ENCODE measurements at places on chromosomes 11 and 22.
A peak's percentile ranks its signal among the peaks of the same experiment; 100 is the strongest.

DNA sequence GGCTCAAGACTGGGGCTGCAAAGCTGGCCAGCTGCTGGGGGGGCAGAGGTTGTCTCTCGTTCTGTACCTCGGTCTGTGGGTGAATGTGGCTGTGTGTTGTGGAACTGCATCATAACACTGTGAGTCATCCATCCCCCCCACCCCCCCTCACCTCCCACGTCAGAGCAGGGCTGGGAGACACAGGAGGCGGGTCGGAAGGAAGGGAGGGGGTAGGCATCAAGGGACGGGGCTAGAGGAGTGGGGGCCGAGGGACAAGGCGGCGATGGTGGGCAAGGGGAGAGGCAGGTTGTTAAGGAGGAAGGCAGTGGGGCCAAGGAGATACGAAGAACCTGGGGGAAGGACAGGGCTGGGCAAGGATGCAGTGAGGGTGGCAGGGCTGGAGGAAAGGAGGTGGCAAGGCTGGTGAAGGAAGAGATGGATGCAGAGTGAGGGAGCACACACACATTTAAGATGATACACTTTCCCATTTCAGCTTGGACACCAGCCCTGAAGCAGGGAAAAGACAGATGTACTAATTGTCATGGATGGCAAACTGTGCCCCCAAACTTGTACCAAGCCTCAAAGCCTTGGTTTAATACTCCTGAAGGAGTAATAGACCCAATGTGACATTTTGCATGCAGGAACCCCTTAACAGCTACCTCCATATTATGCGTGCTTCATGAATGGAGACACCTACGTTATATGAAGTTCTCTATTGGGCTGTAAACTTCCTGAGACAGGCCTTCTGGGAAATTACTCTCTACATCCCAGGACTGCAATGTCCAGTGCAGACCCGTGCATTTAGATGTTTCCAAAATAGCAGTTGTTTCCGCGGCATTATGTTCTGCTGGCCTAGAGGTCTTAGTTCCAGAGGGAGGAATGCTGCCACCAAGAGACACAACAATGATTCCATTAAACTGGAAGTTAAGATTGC, at the start of gene YPEL4:
TSS of gene YPEL4 (minus strand) at position 87 of the 913 bp plus-strand sequence. CDS start 2,805 bp downstream, outside the sequence.
- DNase-seq, result peak; percentile 63

- DNase-seq, result no peak
These were observed 6.7 kb downstream of the HPX start for GRCh38 chr11:6433998-6434660.

DNA sequence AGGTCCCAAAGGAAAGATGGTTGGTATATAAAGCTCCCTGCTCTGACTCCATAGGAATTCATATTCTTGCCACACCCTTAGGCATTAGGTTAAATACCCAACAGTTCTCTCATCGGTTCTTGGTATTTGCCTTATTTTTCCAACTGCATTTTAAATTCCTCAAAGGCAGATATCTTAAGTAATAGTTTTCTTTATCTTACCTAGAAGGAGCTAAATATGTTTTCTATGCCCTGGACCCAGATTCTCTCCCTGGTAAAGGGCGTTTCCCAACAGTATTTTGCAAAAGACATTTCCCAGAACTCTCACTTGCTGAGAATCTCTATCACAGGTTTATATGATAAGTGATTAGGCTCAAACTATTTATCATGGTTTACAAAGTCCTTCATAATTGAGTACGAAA, 158.6 kb upstream of the BDNF start:
- DNase-seq, result no peak

DNA sequence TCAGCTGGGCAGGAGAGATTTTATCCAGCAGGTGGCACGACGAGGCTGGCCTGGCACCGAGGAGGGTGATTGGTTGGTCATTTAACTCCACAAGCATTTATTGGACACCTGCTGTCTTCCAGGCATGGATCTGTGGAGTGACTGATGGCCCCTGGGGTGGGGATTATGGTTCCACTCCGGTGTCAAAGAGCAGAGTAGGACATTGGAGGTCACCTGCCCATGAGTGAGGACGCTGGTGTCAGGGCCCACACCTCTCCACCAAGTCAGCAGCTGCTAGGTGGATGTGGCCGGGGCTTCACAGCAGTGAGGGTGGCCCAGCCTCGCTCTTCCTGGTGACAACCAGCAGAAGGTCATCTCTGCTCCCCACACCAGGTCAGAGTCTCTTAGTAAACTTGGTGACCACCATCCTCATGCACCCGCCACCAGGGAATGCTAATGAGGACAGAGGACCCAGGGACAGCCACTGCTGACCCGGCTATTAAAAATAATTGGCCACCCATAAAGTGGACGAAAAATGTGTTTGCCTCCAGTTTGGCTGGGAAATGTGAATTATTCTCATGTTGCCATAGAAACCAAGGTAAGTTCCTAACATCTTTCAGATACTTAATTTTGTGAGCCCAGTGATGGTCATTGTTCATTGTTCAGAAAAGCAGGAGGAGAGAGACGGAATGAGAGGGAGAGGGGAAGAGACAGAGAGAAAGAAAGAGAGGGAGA, 428.7 kb downstream of the TBC1D22A start:
- DNase-seq, result no peak

DNA sequence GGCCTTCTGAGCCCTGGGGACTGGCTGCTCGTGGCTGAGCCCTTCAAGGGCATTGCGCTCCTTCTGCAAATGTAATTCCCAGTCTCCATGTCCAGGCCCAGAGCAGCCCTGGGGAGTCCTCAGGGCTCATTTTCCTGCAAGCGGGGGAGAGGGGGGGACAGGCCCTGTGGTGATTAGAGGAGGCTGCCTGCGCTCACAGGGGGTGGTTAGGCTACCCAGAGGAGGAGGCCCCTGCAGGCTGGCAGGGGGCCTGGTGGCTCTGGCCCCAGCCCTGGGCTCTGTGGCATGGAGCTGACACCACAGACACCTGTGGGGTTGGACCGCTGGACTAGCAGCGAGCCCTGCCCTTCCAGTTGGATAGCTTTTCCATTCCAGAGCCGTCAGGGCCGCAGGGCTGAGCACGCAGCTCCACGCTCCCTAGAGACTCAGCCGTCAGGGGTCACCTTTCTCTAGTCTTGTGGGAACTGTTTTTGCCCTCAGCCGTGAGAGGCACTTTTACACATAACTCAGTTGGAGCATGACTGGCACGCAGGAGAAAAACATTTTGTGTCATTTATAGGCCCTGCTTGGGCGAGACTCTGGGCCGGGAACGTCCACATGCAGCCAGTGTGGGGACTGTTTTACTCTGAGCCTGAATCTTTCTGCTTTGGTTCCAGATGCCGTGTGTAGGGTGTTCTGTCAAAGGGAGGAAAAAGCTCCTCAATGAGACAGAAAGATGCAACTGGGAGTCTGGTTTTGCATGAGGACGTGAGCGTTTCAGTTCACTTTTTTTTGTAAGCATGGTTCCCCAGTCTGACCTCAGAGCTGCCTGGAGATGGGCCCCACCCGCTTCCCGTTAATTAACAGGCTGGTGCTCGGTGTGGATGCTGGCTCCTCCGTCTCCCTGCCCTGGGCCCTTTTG, 58.1 kb downstream of the LRP5 start:
- peak; percentile 83 for DNase-seq

DNA sequence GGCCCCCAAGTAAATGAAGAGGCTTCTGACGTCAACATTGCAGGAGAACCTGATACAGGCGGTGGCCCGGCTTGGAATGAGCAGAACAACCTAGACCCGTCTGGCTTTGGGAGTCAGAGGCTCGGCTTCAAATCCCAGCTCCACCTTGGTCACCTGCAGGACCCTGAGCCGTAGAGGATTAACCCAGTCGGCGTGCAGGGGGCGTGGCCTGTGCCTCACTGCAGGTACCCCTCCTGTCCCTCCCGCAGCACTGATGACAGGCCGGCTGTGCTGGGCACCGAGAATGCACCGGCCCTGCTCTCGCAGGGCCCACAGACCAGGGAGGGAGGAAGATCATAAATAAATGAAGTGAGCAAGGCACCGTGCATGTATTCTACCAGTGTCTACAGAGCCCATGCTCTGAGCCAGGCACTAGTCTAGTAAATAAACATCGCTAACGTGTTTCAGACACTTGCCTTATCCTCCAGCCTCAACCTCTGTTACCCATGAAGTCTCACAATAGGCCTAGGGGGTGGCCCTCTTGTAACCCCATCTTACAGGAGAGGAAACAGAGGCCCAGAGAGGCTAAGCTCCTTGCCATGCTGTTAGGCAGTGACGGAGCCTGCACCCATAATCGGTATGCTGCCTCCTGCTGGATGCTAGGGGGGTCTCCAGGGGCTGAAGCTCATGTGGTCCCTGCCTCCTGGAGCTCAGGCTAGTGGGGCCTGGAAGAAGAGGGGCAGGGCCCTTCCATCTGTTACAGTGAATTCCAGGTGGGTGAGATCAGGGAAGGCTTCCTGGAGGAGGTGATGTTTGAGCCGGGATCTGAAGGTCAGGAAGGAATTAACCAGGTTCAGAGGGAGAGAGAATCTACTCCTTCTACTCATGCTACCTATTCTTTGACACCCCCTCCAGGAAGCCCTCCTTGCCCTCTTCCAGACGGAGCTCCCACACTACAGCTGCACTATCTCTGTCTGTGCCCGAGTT, 53.4 kb downstream of the RTL6 start:
- DNase-seq, result no peak

- DNase-seq, result no peak
These were observed 10.4 kb upstream of the SAMM50 start for GRCh38 chr22:43944670-43945430.

- DNase-seq, result no peak
These were observed 22.1 kb upstream of the BDNF start for GRCh38 chr11:27722117-27722952.

GRCh38 chr22:24398409-24398808, 29.0 kb upstream of the ADORA2A start:
- no peak for DNase-seq

DNA sequence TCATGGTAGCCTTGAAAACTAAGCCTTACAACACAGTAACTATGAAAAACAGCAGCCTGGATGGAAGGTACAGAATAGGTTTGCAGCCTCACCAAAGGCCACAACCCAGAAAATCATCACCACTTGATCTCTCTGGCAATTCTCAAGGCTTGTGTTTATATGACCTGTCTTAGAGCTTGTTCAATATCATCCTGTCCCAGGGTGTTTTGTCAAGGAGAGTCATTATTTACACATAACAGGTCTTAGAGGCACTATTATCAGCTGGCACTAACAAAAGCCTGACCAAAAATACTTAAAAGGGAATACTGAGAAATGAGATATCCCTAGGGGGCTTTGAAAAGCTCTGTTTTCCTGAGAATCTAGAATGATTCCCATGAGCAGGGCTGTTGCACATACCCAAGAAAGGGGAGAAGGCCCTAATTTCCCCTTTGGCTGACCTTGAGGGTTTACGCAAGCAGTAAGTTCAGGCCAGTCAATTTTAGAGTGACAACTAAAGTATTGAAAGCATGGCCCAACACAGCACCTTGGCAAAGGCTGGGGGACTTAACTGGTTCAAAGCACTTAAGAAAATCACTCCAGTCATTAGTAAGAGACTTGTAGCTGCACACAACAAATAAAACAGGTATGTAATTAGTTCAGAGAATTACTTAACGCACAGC, 7.9 kb downstream of the SC5D start:
- DNase-seq, result no peak

GRCh38 chr11:722346-722811, 16.3 kb downstream of the EPS8L2 start:
- DNase-seq, result no peak

DNA sequence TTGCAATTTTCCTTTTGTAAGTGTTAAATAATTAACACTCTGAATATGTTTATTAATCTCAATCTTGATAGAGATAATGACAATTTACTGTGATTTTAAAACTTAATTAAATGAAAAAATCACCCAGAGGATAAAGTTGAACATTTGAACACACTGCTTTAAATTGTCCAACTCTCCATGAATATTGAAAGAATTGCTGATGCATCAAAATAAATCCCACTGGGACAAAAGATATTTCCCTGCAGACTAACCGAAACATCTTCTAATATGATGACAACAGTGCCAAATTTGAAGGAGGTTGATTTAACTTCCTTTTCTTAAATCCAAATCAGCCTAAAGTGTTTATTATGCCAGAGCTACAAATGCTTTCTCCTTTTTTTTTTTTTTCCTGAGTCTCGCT, 47.6 kb downstream of the F2 start:
- no peak for DNase-seq

GRCh38 chr22:45226503-45227186, 14.0 kb downstream of the KIAA0930 start:
- DNase-seq, result peak; percentile 92

DNA sequence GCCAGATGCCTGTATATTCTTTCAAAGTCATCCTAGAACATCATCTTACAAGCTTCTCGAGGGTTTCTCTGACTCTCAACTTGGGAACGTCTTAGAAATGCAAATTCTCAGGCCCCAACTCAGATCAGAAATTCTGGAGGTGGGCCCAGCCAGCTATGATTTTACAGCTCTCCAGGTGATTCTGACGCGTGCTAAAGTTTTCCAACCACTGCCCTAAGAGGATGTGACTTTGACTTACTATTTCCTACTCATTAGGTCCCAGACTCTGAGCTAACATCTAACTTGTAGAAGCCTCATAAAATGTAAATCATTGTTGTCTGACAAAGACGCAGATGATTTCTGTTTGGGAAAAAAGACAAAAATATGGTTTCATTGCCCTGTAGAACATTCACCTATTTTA, 61.1 kb downstream of the IRAG1 start:
- DNase-seq, result no peak

- no peak for DNase-seq
These were observed 624.5 kb downstream of the OPCML start for GRCh38 chr11:132907651-132908413.

DNA sequence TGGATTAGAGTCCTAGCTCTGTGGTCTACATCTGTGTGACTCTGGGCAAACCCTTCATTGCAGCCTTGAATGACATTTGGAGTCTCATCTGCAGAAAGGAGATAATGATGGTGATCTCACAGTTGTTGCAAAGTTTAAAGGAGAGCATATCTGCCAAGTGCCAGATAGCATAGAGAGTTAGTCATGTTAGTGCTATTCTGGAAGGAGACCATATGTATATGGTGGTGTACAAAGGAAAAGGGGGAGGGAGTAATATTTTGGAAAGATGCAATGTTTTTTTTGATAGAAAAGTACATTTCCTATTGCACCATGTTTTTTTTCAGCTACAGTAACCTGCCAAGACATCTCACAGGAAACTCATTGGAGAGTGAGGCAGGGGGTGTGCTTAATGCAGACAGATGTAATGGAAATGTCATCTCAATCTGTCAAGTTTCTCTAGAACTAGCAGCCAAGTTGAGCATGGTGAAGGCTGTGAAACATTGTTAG, 92.1 kb upstream of the NARS2 start:
- no peak for DNase-seq

- DNase-seq, result no peak
These were observed 100.2 kb upstream of the CHRM4 start for GRCh38 chr11:46491661-46492330.

DNA sequence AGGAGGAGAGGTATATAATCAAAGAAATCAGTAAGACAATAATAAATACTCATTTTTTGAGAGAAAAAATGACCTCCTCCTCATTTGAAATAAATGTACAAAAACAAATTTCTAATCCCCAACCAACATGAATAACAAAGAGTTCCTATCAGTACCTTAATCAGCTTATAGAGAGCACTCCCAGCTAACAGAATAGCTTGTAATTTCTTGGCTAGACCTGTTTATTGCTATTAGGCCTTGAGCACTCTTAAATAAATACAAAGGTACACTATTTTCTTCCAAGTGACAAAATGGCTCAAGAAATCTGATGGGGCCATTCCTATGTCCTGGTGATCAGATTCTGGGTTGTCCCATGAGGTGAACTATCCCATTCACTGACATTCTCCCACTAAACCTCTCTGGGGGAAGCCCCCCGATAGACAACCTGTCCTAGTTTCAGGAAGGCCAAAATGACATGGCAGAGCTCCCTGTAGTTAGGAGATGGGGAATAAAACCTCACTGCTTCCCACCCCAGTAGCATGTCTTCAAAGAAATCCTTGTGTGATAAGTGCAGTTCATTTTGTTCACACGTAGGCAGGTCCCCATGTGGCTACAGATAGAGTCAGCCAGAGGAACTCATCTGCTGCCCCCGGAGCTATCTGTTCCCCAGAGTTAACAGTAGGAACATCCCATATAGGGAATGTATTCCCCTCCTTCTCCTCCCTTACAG, 385.7 kb downstream of the SOX6 start:
- no peak for DNase-seq

Measured in inflammatory macrophage treated with lipopolysaccharide for 4 hours (primary cell).